ENCODE measurements at places on chromosomes 16 and 17.
A peak's percentile ranks its signal among the peaks of the same experiment; 100 is the strongest.

- DNase-seq: no peak
These were observed 449.5 kb upstream of the PSMD7 start for GRCh38 chr16:73847090-73847489.

- no peak for DNase-seq
These were observed 30.9 kb upstream of the SNN start for GRCh38 chr16:11637320-11637719.

DNA sequence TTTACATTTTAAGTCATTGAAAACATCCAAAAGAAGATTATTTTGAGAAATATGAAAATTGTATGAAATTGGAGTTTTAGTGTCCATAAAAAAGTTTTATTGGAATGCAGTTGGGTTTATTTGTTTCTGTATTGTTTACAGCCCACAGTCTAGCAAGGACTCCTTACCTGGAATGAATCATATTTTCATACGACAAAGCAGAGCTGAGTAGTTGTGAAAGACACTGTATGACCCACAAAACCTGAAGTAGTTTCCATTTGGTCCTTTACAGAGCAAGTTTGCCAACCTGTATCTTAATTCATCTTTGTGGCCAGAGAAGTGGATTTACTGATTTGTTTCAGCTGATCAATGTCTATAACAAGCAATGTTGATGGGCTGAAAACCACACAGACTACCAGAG, 10.3 kb downstream of the CCL18 start:
- no peak for DNase-seq

DNA sequence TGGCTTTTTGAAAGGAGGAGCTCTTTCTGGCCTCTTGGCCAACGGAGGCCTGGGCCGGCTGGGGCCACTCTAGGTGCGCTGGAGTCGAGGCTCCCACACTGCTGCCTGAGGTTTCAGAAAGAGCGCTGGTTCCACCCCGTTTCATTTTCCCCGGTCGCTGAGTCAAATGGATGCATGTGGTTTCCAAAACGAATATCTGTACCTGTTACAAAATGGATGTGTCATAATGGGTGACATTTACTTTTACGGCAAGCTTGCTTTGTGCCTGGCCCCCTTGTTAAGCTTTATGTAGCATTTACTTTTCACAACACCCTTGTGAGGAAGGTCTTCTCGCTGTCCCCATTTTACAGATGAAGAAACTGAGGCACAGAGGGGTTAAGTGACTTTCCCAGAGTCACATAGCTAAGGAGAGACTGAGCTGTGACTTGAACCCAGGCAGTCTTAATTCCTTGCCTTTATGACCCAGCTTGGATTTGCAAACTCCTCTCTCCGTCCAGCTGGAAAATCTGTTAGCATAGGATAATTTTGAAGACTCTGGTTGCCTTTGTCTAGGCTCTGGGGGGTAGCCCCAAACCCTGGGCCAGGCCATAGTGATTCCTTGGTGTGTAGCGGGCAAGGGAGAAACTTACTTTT, 10.6 kb downstream of the KSR1 start:
- no peak for DNase-seq

DNA sequence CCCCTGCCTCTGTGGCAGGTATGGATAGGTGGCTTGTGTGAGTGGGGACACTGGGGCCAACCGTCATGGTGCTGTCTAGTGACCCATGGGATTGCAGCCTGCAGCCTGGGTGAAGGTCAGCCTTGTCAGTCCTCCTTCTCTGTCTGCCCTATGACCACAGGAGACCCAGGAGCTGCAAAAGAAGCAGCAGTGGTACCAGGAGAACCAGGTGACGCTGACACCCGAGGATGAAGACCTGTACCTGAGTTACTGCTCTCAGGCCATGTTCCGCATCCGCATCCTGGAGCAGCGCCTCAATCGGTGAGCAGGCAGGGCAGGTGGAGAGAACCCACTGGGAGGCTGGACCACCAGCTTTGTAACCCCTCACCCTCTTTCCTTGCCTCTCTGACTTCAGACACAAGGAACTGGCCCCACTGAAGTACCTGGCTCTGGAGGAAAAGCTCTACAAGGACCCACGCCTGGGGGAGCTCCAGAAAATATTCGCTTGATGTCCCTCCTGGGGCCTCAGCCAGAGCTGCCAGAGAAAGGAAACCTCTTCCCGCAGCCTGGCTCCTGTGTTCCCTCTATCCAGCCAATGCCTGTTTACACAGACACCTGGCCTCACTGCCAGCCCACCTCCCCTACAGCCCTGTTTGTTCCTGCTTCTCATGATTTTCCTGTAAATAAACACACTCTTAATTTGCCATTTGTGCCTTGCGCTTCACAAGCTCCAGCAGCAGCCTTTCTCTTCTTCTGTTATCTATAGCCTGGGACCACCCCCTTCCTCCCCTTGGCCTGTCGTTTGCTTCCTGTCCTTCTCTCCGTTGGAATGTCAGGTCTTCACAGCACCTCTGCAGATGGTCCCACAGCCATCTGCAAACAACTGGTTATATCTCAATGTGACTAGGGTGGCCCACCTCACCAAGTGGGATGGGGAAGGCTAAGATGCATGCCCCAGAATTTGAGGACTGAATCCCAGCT, 4.5 kb upstream of the KATNB1 start:
- DNase-seq: no peak

DNA sequence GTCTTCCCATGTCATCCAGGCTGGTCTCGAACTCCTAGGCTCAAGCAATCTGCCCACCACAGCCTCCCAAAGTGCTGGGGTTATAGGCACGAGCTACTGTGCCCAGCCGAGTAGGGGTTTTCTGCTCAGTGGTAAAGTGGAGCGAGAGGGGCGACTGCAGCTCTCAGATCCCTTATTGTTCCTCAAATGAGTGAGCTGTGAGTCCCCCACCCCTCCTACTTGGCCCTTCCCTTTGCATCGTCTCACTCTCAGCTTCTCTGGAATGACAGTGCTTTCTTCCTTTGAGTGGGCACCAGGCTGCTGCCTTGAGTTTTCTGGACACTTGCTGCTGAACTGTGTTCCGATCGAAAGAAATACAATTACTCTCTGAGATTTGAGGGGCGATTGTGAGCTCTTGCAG, 63.5 kb downstream of the MSI2 start:
- DNase-seq: no peak

- no peak for DNase-seq
These were observed 8.2 kb downstream of the DCAF7 start for GRCh38 chr17:63558441-63558840.

GRCh38 chr17:67737145-67737544, 19.4 kb downstream of the NOL11 start:
- DNase-seq: no peak

GRCh38 chr17:4463818-4464476, 30.2 kb downstream of the SPNS3 start:
- DNase-seq: no peak

DNA sequence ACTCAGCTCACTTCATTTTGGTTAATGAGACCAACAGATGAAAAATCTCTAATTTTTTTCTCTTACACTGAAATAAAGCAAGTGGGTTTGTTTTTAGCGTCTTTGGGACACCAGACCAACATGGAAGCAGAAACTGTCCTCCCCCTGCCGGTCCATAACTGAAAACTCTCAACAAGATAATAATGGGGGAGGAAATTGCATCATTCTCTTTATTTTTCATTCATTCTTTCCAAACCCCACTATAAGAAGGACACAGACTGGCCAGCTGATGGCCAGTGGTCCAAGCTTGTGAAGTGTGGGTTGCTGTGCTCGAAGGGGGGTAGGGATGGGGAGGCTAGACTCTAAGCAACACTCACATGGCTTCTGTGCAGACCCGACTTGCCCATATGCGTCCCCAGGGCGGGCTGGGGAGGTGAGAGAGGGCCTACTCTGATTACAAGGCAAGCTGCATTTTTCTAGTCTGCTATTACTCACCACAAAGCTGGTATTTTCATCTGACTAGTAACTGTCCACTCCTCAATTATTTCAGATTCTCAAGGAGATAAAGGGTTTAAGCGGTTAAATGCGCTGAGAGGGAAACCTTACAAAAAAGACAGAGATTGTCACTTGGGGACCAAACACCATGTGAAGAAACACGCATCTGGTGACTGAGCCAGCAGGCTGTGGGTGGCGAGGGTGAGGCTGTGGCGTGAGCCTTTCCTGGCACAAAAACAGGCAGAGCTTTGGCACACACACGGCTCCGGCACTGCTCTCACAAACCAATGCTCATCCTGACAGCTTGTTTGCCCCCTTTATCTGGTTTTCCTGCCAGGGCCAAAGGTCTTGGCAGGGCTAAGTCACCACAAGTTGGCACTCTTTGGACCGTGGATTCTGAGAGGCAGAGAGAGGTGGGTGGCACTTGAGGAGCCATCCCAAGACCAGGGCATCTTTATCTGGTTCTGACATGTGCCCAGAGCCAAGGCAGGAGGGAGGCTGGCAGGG, 38.2 kb downstream of the MARF1 start:
- DNase-seq: no peak

GRCh38 chr17:57425903-57426880, 169.9 kb downstream of the MSI2 start:
- no peak for DNase-seq

DNA sequence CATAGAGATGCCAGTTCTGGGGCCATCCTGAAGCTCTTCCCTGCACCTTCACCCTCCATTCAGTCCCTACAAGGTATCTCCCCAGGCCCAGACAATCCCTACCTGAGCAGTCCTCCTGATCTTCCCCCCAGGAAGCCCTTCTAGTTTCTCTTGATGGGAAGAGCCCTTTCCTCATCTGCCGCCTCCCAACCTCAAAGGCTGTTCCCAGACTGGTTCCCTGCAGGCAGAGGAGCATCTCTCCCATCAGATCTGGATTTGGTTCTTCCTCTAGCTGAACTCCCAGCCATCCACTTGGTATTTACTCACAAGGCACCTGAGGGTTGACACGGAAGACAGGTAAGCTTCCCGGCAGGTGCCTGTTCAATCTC, 24.6 kb upstream of the PHB1 start:
- no peak for DNase-seq

DNA sequence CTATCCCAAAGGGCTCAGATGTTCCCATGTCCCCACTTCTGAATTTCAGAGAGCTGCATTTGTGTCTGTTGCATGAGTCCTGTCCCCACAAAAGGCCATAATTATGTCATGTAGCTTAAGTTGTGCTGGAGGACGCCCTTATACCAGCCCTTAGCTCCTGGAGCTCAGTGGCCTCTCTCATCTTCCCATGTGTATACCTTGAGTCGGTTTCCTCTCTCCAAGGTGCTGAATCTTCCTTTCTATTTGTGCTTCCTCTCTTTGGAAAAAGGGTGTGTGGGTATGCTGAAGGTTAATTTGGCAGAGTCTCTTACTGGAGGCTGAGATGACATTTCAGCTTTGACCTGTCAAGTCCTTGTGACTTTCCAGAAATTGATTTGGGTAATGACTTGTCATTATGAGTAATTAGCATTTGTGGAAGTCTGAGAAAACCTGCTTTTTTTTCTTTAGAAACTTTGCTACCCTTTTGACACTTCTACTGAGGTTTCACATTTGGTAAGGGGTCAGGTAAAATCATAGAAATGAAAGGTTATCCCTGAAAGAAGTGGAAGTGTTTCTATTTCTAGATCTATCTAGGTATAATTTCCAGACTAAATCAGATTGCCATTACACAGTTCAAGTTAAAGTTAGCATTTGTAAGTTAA, 185.4 kb downstream of the ABCC12 start:
- peak; percentile 25 for DNase-seq

GRCh38 chr16:27374804-27375425, 27.1 kb upstream of the IL21R start:
- peak; percentile 44 for DNase-seq

- DNase-seq: no peak
These were observed 79.9 kb upstream of the LGALS9 start for GRCh38 chr17:27550974-27551505.

- DNase-seq: no peak
These were observed 95.1 kb upstream of the CORO6 start for GRCh38 chr17:29717817-29718216.

DNA sequence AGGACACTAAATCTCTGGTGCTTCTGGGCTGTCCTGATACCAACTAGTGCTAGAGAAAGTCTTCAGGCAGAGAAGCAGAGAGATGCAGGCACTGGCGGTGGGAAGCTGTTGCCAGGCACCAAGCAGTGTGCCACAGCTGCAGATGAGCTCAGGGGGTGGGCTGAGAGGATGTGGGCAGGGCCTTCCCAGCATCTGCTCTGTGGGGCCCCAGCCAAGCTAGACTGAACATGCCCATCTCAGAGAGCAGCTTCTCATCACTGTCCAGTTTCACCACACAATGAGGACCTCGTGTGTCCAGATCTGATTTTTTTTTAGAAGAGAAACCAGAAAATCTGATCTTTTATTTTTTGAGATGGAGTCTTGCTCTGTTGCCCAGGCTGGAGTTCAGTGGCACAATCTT, 17.1 kb downstream of the PSKH1 start:
- no peak for DNase-seq

GRCh38 chr17:8857919-8858318, 9.6 kb downstream of the PIK3R6 start:
- DNase-seq: no peak

DNA sequence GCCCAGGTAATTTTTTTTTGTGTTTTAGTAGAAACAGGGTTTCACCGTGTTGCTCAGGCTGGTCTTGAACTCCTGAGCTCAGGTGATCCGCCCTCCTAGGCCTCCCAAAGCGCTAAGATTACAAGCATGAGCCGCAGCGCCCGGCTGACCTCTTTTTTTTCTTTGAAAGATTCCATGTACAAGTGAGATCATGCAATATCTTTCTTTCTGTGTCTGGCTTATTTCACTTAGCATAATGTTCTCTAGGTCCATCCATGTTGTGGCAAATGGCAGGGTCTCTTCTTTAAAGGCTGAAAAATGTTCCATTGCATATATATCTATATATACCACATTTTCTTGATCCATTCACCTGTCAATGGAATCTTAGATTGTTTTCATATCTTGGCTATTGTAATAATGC, 255.0 kb upstream of the MYOCD start:
- no peak for DNase-seq

DNA sequence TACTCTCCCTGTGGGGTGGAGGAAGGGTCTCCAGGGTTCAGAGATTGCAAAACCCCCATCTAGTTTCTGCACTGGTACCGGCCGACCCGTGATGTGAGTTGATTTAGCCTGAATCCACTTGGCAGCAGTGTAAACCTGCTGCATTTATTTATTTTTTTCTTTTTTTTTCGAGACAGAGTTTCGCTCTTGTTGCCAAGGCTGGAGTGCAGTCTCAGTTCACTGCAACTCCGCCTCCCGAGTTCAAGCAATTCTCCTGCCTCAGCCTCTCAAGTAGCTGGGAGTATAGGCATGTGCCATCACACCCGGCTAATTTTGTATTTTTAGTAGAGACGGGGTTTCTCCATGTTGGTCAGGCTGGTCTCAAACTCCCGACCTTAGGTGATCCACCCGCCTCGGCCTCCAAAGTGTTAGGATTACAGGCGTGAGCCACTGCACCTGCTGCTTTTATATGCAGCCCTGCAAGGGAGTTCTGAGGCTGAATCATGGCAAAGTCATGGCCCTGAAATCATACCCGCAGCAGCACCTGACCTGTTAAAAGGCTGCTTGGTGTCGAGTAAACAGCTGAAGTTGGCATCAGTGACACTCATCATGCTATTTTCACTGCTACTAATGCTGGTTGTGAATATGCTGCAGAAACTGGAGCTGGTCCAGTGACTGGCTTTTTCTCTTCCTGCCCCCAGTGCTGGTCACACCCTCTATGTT, 21.4 kb downstream of the DEXI start:
- no peak for DNase-seq

GRCh38 chr17:7025245-7025644, 2.4 kb downstream of the BCL6B start:
- no peak for DNase-seq

- DNase-seq: no peak
These were observed 13.6 kb downstream of the USP36 start for GRCh38 chr17:78826836-78827509.

GRCh38 chr16:50381679-50382440, 13.1 kb upstream of the BRD7 start:
- DNase-seq: no peak

Data from right kidney (tissue), 9 donors.